H9 (cell line): ENCODE measurements at places on chromosomes 11 and 22. TPM values are rescaled to one million over a fixed set of nuclear protein-coding genes. Genes with fewer than 3 reads are reported as not detected.

The LYVE1 gene
- total RNA-seq: not detected in 2 replicates

The RAG1 gene
- 0.50 and 0.70 TPM in 2 replicates for total RNA-seq

The CFAP300 gene
- total RNA-seq: 1.2 and 1.7 TPM in 2 replicates

The LINC01488 gene
- total RNA-seq: not detected in 2 replicates

The TENM4 gene
- 4.3 and 4.6 TPM in 2 replicates for total RNA-seq

The MUC2 gene
- total RNA-seq: not detected in 2 replicates

GRCh38 chr11:61761440-61762222 is 9.2 kb downstream of the MYRF start:
- no peaks in the 10 kb centered on the region; the same call in 1 of the 2 replicates for H3K4me1 ChIP-seq
- H3K27ac ChIP-seq: no peak overlapping the region
- H3K36me3 ChIP-seq: no peaks in the 10 kb centered on the region
- no peak overlapping the region for H3K4me3 ChIP-seq

DNA sequence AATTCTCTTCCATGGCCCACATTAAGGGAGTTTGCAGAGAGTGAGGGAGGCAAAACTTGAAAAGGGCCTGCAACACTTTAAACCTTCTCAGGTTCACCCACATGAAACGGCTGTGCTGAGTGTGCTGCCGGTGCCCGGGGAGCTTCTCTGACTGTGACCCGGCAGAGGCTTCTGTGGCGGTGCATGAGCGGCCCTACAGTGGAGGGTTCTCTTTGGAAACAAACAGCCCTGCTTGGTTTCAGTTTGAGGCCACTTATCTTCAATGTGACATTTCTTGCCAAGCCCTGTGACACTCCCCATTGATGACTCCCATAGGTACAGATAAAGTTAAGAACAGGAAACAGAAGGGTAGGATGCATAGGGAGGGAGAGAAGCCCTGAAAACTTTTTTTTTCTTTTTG is 31.8 kb downstream of the FAM118A start:
- no peak overlapping the region for H3K27ac ChIP-seq
- H3K36me3 ChIP-seq: peaks cover 29% of the 10 kb centered on the region

DNA sequence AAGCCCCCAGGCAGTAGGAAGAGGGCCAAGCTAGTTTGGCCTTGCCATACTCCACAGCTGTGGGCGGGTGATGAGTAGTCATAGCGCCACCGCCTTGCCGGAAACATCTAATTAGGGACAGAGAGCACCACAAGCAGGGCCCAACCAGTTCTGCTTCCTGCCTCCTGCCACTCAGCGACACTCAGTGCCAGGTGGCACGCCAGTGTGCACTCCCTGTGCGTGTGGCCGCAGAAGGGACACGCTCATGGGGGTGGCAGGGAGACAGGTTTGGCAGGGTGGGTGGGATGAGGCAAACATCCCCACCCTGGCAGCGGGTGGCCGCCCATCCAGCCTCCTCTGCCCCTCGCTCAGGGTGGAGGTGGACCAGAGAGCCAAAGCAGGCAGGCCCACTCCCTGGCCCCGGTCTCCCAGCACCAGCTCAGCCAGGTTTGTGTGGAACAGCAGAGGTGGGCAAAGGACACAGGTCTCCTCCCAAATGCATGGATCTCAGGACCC is 4.9 kb downstream of the OVOL1 start:
- no peak for DNase-seq
- no peak overlapping the region for H3K27ac ChIP-seq
- peaks cover 2% of the 10 kb centered on the region; the same call in 1 of the 3 replicates for H3K36me3 ChIP-seq

DNA sequence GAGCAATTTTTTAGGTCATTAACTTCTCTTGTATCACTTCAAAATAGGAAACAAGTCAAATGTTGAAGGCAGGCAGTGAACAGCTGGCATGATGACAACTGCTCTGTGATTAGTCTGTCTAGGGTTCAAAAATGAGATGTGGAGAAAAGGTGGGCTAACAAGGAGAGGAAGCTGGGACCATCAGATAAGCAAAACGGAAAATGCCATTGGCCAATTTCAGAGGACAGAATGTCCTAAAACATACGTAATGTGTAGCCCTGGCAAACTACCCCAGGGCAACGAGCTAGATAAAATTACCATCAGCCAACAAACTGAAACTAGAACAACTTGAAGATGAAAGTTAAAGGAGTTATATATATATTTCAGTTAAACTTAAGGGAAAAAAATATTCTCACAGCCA is 93.2 kb downstream of the RELT start:
- DNase-seq: no peak
- no peak overlapping the region for H3K27ac ChIP-seq
- no peak overlapping the region for H3K4me3 ChIP-seq

DNA sequence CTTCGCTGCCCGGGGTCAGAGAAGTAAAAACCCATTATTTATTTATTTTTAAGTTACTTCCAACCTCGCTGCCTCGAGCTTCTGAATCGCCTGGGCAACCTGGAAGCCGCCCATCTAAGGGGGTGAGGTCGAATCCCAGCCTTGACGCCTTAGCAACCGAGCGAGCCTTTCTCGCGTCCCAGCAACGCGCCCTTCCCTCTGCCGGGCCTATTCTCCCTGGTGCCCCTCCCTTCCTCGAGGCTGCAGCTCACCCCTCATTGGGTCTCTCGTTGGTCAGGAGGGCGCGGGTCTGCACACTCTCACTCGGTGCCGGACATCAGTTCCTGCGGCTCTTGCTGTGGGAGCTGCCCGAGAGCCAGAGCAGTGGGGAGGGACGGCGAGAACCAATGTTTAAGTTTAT is at the start of gene CCDC81:
Gene CCDC81 (plus strand): TSS at position 302 of the 400 bp plus-strand sequence. CDS start 277 bp downstream, outside the sequence.
- H3K27ac ChIP-seq: no peak within 1 kb of the TSS
- H3K4me1 ChIP-seq: no peaks in the 10 kb centered on the region
- H3K27me3 ChIP-seq: no peaks in the 10 kb centered on the region
- H3K4me3 ChIP-seq: peak within 1 kb of the TSS; percentile 54

DNA sequence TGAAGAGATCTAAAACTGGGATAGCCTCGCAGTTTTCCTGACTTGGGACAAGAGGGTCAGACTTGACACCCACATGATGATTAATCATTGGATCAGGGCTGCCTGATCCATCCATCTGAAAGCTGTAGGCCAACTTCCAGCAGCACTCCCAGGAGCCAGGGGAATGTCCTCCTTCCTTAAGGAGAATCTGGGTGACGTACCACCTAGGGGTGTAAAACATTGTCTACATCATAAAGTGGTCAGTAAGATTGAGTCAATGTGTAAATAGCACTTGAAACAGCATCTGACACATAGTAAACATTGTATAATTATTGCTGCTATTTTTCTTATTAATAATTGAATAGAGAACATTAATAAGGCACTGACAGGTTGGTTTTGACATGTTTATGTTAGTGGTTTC is 392.8 kb downstream of the JRKL start:
- H3K27ac ChIP-seq: no peak overlapping the region
- no peaks in the 10 kb centered on the region for H3K36me3 ChIP-seq
- no peaks in the 10 kb centered on the region for H3K4me1 ChIP-seq
- no peaks in the 10 kb centered on the region for H3K27me3 ChIP-seq
- no peak overlapping the region for H3K4me3 ChIP-seq

DNA sequence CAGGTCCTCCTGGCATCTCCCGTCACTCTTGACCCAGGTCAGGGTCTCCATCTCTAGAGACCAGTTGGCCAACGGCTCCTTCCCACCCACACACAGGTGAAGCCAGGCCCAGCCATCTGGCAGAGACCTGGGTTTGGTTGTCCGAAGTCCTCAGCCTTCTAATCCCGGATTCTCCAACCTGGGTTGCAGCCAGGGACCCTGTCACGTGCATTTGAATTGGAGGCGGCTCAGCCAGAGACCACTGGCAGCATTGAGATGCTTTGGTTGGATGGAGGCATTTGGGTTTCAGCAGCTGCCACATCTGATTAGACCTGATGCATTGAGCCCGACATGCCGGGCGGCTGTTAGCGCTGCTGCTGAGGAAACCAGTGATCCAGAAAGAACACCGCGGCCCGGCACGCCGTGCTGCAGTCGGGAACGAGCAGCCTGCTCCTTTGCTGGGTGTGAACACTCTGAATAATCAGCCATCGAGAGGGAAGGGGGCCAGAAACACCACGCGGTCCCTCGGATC is 163.2 kb downstream of the BRD1 start:
- H3K27me3 ChIP-seq: no peaks in the 10 kb centered on the region; the same call in 1 of the 2 replicates
- no peaks in the 10 kb centered on the region for H3K36me3 ChIP-seq
- no peak overlapping the region for H3K4me3 ChIP-seq

- no peak overlapping the region for H3K27ac ChIP-seq
- DNase-seq: no peak
- no peaks in the 10 kb centered on the region for H3K27me3 ChIP-seq
- no peak overlapping the region for H3K4me3 ChIP-seq
- H3K36me3 ChIP-seq: no peaks in the 10 kb centered on the region
- H3K4me1 ChIP-seq: no peaks in the 10 kb centered on the region
These were observed 908.8 kb downstream of the OPCML start for GRCh38 chr11:132623511-132623910.

DNA sequence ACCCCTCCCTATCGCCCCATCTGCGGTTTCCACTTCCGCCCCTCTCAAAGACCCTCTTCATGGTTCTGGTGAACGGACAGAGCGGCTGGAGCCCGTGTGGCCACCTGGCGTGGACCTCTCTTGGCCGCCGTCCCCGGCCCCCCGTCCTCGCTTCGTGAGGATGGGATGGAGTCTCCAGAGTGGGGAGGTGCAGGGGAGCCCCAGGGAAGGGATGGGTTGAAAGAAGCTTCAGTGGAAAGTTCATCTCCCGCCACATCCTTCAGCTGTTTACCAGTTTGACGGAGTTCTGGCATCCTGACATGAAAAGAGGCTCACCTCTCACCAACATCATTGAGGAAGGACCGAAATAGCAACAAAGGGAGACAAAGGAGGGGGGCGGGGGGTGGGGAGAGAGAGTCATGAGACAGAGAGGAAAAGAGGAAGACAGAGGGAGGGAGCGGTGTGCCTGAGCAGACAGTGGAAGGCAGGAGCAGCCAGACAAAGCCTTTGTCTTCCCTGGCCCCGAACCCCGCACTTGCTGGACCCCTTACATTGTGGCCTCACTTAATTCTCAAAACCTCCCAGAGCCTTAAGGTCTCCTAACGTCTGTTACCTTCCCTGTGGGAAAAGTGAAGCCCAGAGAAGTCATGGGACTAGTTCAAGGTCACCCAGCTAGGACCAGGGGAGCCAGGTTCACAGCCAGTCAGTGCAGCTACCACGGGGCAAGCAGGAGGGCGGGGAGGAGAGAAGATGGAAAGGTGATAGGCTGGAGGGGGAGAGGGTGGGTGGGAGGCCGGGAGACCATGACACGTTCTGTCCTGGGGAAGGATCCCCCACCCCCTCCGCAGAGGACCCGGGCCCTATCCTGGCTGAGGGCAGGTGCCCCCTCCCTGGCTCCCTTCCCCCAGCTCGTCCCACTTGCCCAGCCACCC is 54.9 kb downstream of the CD6 start:
- DNase-seq: no peak
- no peak overlapping the region for H3K4me3 ChIP-seq
- H3K4me1 ChIP-seq: no peaks in the 10 kb centered on the region; the same call in 1 of the 2 replicates
- H3K27me3 ChIP-seq: peaks cover 3% of the 10 kb centered on the region; the same call in 1 of the 2 replicates

- H3K4me1 ChIP-seq: peaks cover 9% of the 10 kb centered on the region; the same call in 1 of the 2 replicates
- H3K27ac ChIP-seq: no peak overlapping the region
- DNase-seq: no peak
- H3K4me3 ChIP-seq: no peak overlapping the region
- H3K27me3 ChIP-seq: no peaks in the 10 kb centered on the region
These were observed 7.6 kb downstream of the CLPB start for GRCh38 chr11:72426758-72427157.

GRCh38 chr11:45355706-45356041 is 69.5 kb upstream of the SYT13 start:
- no peak overlapping the region for H3K27ac ChIP-seq
- H3K27me3 ChIP-seq: no peaks in the 10 kb centered on the region
- peak overlapping the region; percentile 73 for H3K4me3 ChIP-seq
- no peak for DNase-seq

GRCh38 chr22:46763051-46763705 is 728 bp downstream of the TBC1D22A start:
- H3K27ac ChIP-seq: no peak overlapping the region
- no peaks in the 10 kb centered on the region; the same call in 1 of the 2 replicates for H3K4me1 ChIP-seq
- H3K36me3 ChIP-seq: peaks cover 3% of the 10 kb centered on the region; the same call in 2 of the 3 replicates
- H3K4me3 ChIP-seq: peak overlapping the region; percentile 95

GRCh38 chr11:110085255-110085838 is 7.8 kb upstream of the ZC3H12C start:
- no peak for DNase-seq
- no peaks in the 10 kb centered on the region for H3K36me3 ChIP-seq
- H3K4me3 ChIP-seq: no peak overlapping the region
- no peaks in the 10 kb centered on the region for H3K4me1 ChIP-seq

DNA sequence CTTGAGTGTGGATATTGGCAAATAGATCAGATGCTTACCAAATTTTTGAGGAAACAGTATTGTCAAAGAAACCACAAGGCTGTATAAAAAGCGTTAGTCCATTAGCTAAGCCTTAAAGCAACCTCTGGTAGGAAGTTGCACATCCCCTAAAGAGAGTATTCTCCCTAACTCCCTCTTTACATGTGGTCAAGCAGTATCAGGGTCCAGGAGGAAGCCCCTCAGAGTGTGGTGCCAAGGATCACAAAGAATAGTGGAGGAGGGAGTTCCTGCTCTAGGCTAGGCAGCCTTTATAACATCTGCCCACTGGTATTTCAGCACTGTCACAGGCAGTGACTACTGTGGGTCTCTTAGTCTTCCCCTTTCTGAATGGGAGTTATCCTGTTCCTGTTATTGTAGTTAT is 18.8 kb upstream of the AMPD3 start:
- no peaks in the 10 kb centered on the region; the same call in 1 of the 2 replicates for H3K4me1 ChIP-seq
- H3K27ac ChIP-seq: no peak overlapping the region
- H3K36me3 ChIP-seq: no peaks in the 10 kb centered on the region
- no peaks in the 10 kb centered on the region for H3K27me3 ChIP-seq
- no peak overlapping the region for H3K4me3 ChIP-seq
